ENCODE measurements at places on chromosomes 7 and 10. TPM values are rescaled to one million over a fixed set of nuclear protein-coding genes. Genes with fewer than 3 reads are reported as not detected.

NANOS1 gene
- total RNA-seq: 0.08 TPM

DNA sequence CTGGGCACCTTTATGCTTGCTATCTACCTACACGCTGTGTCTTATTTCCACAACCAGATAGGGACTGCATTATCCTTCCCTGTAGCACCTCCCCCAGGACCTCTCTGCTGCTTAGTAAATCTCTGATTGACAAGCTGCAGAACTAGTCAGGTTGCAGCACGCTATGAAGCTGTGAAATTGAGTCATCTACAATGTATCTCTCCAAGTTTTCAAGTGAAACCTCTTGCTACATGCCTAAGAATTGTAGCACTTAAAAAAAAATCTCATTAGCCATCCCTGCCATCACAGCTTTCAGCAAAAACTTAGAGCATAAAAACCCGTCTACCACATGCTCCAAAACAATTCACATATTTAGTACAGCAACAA, 69.7 kb upstream of the FGFR2 start:
- DNase-seq: no peak
- no peak overlapping the region for H3K4me3 ChIP-seq
- H3K27ac ChIP-seq: no peak overlapping the region

PKD1L1 gene
- total RNA-seq: 0.08 TPM

DNA sequence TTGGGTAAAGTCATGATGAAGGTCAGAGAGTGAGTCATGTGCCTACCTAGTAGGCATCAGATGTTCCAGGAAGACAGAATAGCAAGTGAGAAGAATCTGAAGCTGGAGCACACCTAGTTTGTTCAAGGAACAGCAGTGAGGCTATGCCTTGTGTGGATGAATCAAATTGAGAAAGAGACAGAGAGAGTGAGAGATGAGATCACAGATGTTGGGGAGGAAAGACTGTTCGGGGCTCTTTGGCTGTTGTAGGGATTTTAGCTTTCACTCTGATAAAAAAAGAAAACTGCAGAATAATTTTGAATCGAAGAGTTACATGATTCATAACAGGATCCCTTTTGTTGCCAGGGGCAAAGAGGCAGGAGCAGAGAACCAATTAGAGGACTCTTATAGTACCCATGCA, 6.3 kb downstream of the LIPF start:
- H3K27ac ChIP-seq: no peak overlapping the region
- peaks cover 6% of the 10 kb centered on the region for H3K4me1 ChIP-seq
- no peak for DNase-seq
- peaks cover 3% of the 10 kb centered on the region for H3K27me3 ChIP-seq
- H3K4me3 ChIP-seq: no peak overlapping the region
- H3K36me3 ChIP-seq: no peaks in the 10 kb centered on the region
